Progenitor cell of endocrine pancreas (in vitro differentiated cells): ENCODE measurements at places on chromosomes 12 and 14.
A peak's percentile ranks its signal among the peaks of the same experiment; 100 is the strongest.

DNA sequence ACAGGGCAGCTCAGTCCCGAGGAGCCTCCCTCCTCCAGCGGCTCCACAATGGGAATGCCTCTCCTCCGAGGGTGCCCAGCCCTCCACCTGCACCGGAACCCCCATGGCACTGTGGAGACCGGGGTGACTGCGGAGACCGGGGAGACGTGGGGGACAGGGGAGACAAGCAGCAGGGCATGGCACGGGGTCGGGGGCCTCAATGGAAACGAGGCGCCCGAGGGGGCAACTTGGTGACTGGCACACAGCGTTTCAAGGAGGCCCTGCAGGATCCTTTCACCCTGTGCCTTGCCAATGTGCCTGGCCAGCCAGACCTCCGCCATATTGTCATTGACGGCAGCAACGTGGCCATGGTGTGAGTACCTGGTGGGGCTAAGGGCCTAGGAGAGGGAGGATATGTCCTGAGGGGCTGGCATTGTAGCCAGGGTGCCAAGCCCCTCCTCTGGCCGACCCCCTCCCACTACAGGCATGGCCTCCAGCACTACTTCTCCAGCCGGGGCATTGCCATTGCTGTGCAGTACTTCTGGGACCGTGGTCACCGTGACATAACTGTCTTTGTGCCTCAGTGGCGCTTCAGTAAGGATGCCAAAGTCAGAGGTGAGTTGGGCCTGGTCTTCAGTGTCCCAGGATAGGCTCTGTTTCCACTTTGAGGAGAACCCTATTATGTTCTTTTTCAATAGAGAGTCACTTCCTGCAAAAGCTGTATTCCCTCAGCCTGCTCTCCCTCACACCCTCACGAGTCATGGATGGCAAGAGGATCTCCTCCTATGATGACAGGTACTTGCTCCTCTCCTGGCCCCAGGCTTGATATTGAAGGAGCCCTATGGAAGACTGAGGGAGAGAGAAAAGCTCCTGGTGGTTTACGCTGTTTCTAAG is 2.7 kb downstream of the KHNYN start:
- DNase-seq: no peak

DNA sequence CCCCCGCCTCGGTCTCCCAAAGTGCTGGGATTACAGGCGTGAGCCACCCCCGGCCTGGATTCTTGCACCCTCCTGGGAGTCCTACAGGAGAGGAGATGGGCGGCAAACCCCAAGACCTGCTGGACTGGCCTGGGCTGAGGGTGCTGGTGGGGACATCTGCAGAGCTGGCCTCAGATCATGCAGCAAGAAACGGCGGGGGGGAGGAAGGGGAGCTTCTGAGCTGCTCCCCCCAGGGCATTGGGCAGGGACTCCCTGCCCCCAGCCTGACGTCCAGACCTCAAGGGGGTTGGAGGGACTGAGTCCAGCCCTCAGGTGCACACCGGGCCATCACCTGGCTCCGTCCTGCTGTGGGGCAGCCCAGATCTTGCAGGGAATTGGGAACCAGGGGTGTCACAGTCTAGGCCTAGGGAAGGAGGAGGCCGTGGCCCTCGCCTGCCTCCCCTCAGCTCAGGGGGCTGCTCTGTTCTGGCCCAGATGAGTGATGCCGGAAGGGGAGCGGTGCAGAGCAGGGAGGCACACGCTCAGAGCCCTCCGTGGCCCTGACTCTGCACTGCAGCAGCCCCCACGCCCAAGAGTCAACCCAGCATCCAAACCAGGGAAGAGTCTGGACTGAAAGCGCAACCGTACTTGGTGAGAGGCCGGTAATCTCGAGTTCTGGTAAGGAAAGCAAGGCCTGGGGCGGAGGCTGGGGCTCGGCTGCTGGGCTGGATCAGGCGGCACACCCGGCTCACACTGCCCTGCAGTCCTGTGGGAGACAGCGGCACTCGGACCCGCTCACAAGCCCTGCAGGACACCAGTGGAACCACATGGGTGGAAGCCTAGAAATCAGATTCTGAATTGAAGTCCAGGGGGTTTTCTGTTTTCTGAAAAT is 8.9 kb upstream of the AMN start:
- DNase-seq: no peak

GRCh38 chr12:22361785-22362184 is 27.3 kb upstream of the ST8SIA1 start:
- no peak for DNase-seq

- DNase-seq: no peak
Measured at GRCh38 chr12:23493672-23494071, 455.8 kb downstream of the SOX5 start.

DNA sequence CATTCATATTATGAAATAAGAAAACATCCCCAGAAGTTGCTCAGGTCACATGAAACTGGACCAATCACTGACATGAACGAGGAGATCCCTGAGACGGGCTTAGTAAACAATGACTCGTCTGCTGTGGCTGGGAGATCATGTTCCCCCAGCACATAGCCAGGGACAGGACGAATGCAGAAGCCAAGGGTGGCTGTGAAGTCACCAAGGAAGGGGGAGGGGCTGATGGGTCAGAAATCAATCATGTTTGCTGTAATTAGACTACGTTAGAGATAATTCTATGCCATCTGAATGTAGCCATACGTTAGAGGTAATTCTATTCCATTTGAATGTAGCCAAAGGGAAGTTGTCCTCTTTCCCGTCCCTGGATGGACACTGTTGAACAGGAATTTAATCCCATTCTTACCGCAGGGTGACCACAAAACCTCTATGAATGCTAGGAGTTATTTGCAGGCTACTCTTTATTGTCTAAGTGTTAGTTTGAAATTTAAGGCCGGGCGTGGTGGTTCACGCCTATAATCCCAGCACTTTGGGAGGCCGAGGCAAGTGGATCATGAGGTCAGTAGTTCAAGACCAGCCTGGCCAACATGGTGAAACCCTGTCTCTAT is 332.9 kb downstream of the TMEM132D start:
- DNase-seq: no peak

GRCh38 chr14:76546426-76547221 is 170.7 kb downstream of the ESRRB start:
- DNase-seq: peak; percentile 18

- DNase-seq: no peak
Measured at GRCh38 chr14:68247676-68248268, 428.2 kb downstream of the RAD51B start.
